Activated CD4-positive, alpha-beta T cell treated with anti-CD3 and anti-CD28 coated beads, Interleukin-10, Interleukin-2, amounts not matched to agents 100 ng/mL and 50 ng/mL, durations not matched to agents 16 hours and 8 hours (primary cell): ENCODE measurements at places on chromosomes 4 and X.
A peak's percentile ranks its signal among the peaks of the same experiment; 100 is the strongest.

GRCh38 chr4:14143892-14144291 lies 516.4 kb upstream of the BOD1L1 start:
- no peak for DNase-seq

GRCh38 chr4:150152766-150153165 lies 74.5 kb downstream of the DCLK2 start:
- no peak for DNase-seq

GRCh38 chr4:23279377-23279986 lies 586.7 kb downstream of the GBA3 start:
- no peak for DNase-seq

GRCh38 chrX:136146614-136147314 lies 569 bp upstream of the FHL1 start:
- DNase-seq: peak; percentile 15

GRCh38 chrX:39772057-39772832 lies 325.5 kb downstream of the BCOR start:
- DNase-seq: peak; percentile 80
